ENCODE measurements at places on chromosomes 1 and 21.

DNA sequence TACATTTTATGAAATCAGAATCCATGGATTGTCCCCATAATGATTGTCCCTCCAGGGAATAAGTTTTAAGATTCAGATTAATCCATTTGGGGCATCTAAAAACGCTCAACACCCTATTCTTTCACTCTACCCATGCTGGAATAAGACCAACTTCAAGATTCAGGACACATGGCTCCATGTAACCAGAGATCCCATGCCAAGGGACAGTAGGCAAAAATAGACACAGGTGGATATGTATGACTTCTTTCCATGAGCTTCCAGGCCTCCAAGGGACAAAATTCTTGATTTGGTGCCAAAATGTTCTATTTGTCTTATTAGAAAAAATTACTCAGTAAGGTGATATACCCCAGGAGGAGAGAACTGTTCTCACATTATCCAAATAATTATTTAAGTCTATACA lies 178.8 kb downstream of the NRIP1 start:
- no peak for DNase-seq

DNA sequence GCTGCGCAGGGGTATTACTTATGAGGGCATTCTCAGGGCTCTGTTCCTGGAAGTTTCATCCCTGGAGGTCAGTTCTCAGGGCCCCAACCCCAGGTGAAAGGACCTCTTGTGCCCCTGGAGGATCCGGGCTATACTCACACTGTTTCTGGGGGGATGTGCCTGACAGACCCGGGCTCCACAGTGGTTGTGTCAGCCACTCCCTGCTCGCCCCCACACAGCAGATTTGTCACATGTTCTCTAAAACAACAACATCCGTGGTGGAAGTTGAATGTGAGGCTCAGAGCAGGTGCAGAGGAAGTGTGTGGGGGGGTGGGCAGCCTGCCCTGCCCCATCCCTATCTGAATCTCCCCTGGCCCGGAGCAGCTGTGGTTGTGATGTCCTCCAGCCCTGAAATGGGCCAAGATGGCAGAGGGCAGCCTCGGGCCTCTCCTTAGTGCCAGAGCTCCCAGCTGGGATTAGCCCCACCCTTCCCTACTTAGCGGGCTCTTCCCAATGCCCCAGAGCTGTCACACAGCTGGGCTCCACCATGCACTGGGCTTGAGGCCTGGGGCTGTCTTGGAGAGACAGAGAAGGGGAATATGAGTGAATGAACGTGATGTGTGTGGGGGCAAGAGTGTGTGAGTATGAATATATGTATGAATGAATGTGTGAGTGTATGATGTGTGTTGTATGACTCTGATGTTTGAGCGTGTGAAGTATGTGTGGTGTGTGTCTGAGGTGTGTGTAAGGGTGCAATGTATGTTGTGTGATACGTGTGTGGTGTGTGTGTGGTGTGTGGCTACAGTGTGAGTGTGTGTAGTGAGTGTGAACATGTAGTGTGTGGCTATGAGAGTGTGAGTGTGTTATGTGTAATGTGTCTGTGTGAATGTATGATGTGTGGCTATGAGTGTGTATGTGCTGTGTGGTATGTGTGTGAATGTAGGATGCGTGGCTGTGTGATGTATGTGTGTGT lies 1.5 kb upstream of the FCMR start:
- no peak for DNase-seq

GRCh38 chr1:224782281-224783000 lies 147.0 kb upstream of the DNAH14 start:
- DNase-seq: no peak

DNA sequence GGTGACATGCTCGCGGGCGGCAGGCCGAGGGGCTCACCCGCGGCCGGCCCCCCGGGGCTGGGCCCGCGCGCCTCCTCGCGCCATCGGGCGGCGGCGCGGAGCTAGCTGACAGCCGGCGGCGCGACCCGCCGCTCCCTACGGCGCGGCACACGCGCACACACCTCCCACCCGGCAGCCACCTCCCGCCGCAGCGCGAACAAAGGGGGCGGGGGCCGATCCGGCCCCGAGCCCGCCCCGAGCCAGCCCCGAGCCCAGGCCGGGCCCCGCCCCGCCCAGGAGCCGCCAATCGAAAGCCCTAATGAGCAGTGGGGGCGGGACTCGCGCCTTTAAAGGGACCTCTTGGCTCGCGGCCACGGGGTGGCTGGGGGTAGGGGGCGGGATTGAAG lies at the start of gene KIF21B:
Gene KIF21B, minus strand, starts transcription at position 198 of the 386 bp plus-strand sequence. CDS start 331 bp downstream, outside the sequence.
- peak; percentile 96 for DNase-seq

DNA sequence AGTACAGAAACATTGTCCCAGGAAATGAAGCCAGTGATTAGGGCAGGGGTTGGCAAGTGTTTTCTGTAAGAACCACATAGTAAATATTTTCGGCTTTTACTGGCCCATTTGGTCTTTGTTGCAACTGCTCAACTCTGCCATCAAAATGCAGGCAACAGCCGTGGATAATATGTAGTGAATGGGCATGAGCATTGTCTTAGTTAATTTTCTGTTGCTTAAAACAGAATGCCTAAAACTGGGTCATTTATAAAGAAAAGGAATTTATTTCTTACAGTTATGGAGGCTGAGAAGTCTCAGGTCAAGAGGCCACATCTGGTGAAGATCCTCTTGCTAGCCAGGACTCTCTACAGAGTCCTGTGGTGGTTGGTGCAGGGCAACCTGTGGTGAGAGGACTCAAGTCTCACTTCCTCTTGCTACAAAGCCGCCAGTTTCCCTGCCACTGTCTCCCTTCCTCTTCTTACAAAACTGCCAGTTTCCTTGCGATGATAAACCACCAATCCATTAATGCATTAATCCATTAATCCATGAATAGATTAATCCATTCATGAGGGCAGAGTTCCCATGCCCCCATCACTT lies 166.4 kb downstream of the PSMG1 start:
- no peak for DNase-seq

- no peak for DNase-seq
Observed at GRCh38 chr1:244322181-244322580, 129.5 kb downstream of the ADSS2 start.

GRCh38 chr1:155241069-155241679 lies 14.1 kb downstream of the ENTREP3 start:
- peak; percentile 92 for DNase-seq

DNA sequence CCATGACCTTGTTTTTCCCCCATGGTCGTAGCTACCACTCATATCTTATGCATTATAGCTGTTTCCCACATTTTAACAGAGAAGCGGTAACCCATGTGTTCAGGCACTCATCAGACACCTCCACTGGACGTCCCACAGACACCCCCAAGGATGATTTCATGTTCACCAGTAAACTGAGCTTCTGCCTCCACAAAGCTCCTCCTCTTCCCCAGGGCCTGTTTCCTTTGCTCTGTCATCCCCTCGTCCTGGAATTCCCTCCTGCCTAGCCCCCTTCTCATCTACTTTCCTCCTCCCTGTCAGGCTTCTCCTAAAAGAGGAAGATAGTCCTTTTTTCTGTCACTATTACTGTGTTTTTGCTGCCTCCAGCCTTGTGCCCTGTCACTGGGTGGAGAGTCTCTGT lies 111.2 kb downstream of the OMA1 start:
- no peak for DNase-seq

GRCh38 chr21:37257967-37258877 lies 8.9 kb downstream of the VPS26C start:
- DNase-seq: no peak

- DNase-seq: no peak
Observed at GRCh38 chr1:35184495-35185199, 8.3 kb downstream of the SFPQ start.

DNA sequence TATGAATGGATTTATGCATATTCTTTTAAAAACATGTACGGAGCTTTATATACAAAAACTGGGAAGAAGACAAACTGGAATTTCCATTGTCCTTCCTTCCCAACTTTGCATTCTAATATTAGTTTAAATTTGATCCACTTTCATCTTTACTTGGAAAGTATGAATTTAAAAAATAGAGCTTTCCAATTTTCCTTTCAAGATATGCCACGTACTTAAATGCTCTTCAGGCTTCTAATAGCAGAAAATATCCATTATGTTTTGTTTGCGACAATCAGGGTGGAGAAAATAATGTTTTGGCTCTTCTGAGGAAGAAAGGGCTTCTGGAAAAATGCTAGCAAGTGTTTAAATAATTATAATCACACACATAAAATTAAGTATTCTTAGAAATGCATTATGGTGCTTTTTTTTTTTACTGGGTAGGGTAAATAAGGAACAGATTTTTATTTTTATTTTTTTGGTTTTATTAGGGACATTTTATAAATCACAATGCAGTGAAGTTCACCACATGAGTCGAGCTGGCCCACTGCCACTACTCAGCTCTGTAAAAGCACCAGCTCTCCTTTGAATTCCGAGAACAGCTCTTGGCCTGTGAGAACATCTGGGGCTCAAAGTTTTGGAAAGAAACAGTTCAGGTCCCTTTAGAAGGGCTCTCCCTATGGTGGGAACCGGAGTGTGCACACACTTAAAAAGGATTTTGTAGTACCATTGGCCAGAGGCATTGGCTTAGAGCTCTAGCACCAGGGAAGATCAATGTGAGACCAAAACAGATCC lies 287.4 kb upstream of the LYPLAL1 start:
- no peak for DNase-seq

DNA sequence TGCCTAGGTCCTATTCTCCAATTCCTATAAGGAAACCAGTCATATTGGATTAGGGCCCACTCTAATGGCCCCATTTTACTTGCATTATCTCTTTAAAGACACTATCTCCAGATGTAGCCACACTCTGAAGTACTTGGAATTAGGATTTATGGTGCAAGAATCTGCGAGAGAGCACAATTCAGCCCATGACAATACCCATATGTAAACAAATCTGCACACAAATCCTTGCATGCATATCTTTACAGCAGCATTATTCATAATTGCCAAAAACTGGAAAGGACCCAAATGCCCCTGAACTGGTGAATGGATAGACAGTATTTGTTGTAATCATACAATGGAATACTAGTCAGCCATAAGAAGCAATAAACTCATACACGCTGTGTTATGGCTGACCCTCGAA lies 229.8 kb upstream of the ADAMTS5 start:
- DNase-seq: no peak

DNA sequence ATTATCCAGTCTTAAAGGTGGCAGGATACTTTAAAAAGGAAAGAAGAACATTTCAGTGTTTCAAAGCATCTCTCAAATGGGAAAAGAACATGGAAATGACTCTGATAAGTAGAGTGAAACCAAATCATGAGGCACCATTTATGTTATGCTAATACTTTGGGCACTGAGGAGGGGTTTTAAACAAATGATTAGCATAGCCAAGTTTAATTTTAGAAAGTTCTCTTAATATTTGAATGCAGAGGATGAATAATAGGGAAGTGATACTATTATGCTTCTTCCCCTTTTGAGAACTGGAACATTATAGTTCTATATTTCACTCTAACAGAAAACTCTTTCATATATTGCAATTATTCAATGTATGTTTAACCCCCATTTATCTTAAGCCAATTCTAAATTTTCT lies 1181.9 kb upstream of the PRMT6 start:
- DNase-seq: no peak

DNA sequence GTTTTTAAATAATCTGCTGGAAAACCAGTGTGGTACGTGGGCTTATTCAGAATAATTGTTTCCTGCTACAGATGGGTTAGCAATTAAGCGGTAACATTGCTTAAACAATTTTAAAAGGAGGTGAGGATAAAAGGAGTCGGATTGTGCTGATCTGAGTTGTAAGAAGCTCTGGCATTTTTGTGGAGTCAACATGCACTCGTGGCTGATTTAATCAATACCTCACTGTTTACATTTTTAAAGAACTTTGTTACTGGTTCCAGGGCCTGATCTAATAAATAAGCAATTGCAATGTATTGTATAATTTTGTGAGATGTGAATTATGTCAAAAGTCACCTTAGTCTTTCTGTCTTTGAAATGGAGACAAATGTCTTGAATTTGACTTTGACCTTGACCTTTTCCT lies 474.0 kb downstream of the SETD4 start:
- DNase-seq: no peak

DNA sequence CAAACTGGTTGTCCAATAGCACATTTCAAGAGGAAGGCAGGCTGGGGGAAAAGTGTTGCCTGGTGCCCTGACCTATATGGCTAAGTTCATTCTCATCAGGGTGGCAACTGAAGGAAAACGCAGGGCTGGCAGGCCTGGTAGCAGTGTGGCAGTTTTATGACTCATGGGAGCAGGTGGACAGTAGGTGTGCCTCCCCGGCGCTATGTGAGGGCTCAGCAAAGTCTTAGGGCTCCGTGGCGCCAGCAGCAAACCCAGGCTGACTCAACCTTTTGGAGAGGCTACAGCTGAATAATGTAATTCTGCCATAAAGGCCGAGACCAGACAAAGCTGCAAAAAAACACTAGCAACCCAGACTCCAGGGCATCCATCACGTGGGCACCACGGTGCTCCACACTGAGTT lies 23.6 kb downstream of the GADD45A start:
- no peak for DNase-seq

- DNase-seq: no peak
Observed at GRCh38 chr1:15712168-15712567, 23.9 kb upstream of the SLC25A34 start.

DNA sequence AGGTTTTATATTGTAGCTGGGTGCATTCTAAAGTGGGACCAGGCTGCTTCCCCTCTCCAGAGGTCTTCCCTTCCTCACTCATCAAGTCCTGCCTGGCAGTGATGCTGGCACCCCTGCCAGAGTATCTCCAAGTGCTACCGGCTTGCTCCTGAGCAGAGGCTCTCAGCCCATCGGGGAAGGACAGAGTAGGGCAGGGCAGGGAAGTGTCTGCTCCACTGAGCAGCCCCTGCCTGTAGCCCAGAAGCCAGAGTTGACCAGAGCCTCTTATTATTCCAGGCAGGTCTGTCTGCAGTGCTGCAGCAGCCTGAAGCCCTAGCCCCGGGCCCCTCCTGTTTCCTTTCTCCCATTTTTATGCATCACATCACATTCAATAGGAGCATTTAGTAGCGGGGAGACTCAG lies 51.1 kb downstream of the ATP2B4 start:
- no peak for DNase-seq

- peak; percentile 50 for DNase-seq
Observed at GRCh38 chr1:43763497-43763973, 56.2 kb downstream of the ST3GAL3 start.

DNA sequence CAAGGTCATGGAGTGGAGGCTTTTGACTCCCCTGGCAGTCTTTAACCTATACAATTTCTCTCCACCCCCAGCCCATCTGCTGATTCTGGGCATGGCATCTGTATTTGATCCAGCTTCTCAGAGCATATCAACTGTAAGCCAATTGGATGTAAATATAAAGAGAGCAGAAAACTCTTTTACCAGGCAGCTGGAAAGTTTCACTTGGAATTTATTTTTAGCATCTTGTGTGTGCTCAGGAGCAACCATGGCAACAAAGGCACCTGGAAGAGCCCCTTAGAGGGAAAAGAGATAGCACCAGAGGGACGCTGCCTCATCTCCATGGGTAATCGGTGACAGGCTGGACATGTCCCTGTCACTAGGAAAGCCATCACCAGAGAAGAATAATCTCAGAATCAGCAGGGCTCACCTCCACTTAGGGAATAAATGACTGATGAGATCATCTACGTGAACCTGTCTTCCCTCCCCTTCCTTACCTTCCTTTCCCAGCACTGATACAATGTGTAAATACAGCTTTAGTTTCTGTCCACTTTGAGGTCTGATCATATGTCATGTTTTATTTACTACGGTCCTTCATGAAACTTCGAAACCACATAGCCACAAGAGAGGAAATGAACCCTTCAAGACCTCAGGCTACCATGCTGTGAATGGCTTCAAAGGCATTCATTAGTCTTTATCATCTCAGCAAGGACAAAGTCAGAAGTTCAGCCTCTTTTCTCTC lies 25.3 kb upstream of the SIPA1L2 start:
- no peak for DNase-seq

GRCh38 chr1:222918801-222919477 lies 104.1 kb downstream of the DISP1 start:
- no peak for DNase-seq

- no peak for DNase-seq
Observed at GRCh38 chr1:60832367-60832766, 250.0 kb upstream of the NFIA start.

All from D721Med (cell line).